ENCODE measurements at places on chromosomes 6 and 20.

DNA sequence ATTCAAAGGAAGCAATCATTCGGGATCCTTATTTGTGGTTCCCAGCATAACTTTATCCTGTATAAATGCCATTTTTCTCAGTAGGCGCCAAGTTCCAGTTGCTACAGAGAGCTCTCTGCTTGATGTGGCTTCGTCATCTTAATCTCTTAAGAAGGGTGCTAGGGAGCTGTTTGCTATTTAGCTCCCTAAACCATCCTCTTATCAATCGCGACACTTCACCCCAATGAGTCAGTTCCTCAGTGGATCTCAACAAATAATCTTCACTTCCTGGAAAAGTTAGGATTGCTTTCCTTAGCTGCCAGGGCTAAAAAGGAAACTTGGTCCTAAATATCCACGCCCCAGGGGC, 1.3 kb upstream of the NKAIN2 start:
- no peak for DNase-seq

GRCh38 chr20:61803915-61804751, 261.5 kb downstream of the TAF4 start:
- DNase-seq = no peak

- DNase-seq = no peak
These were observed 126.7 kb downstream of the AIG1 start for GRCh38 chr6:143187238-143187923.

DNA sequence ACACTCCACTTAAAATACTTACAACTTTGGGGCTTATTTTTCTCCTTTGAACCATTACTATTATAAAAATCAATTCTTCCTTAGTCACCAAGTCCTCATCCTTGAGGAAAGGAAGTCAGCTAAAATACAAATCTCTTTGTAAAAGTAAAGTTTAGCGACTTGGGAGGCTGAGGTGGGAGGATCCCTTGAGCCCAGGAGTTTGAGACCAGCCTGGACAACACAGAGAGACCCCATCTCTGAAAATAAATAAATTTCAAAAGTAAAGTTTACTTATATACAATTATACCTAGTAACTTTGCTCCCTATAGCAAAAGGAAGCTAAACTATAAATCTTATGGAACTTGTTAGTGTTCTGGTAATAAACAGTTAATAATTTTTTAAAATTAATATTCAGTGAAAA, 40.4 kb downstream of the MYB start:
- DNase-seq = no peak

- no peak for DNase-seq
These were observed 684 bp downstream of the ZNFX1 start for GRCh38 chr20:49276961-49277785.

- no peak for DNase-seq
These were observed 37.3 kb downstream of the PYGB start for GRCh38 chr20:25285091-25285647.

DNA sequence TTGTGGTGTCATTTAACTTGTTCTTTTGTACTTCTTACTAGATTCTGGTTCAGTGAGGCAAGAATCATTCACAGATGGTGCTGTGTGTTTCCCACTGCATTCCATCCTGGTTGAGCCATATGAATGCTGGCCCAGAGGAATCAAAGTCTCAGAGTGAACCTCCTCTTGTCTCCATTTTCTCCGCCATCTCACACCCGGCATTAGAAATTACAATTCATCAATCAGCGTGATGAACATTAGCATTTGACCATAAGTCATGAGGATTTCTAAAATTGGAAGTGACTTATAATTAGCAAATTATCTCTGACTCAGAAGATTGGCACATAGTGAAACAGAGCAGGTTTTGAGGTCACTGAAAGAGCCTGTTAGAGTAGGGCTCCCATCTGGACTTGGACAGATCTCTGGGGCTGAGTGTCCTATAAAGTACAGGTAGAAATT, 25.2 kb downstream of the TNFAIP3 start:
- no peak for DNase-seq

GRCh38 chr6:32355018-32355417, 16.7 kb downstream of the TSBP1 start:
- DNase-seq = no peak

DNA sequence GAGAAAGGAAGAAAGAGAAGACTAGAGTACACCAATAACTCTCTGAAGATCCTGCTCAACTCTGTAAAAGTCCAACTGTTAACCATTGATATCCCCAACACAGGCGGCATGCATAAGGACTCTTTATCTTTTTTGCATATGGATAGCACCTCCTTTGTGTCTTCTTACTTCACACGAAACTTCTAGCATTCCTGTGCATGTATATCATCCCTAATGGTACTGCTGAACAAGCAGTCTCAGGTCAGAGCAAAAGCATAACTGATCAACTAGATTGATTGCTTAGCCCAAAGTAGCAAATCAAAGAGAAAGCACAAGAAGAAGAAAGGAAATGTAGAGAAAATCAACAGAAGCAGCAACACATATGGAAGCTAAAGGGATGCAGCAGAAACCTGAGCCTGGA, 234.4 kb downstream of the SYNE1 start:
- no peak for DNase-seq

- no peak for DNase-seq
These were observed 14.0 kb upstream of the QKI start for GRCh38 chr6:163400509-163400908.
